ENCODE measurements at places on chromosomes 16 and 17.

GRCh38 chr16:66681676-66682075 is 14.9 kb downstream of the CMTM4 start:
- no peak for DNase-seq

GRCh38 chr17:57875290-57876022 is 25.6 kb upstream of the MRPS23 start:
- no peak for DNase-seq

DNA sequence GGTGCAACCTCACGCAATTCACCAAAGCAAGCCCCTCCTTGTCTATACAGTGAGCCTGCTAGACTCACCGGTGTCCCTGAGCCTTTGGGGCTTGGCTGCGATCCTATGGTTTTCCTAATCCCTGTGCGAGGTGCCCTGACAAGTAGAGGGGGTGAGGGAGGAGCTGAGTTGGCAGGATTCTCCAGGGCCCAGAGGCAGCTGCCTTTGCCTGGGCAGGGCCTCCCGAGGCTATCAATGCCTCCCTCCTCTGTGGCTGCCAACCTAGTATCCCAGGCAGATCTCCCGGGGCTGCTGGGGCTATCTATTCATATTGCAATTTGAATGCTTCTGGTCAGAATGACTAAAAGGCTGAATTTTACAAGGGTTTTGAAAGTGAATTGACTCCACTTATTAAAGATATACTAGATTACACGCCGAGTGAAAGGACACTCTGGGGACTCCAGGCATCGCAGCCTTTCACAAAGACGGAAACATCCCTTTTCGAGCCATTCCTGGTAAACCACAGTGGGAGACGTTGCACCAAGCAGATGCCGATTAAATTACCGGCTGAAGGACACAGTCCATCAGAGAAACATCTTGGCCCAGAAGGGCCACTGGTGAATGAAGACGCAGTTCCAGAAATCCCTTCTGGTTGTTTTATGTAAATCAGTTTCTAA is 11.3 kb upstream of the PITPNM3 start:
- DNase-seq, result no peak

GRCh38 chr16:47565454-47565853 is 104.3 kb downstream of the PHKB start:
- no peak for DNase-seq
